NCI-H1105 (cell line): ENCODE measurements at places on chromosomes 2 and 18.

DNA sequence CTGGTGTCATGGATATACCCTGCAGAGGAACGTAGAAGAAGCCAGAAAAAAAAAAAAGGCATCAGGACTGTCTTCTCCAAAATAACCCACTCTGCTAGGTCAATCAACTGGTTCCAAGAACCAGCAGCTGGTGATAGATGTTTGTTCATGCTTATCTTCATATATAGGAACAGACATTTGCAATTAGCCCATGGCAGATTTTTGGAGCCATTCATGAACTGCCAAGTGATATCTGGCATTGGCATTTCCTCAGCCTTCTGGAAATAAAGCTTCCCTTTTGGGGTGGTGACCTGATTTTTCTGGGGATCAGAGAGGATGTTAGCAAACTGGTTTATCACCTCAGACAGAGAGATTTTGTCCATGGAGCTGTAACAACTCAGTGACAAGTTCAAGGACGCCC, 234.9 kb downstream of the OSR1 start:
- DNase-seq, result no peak

- no peak for DNase-seq
Observed at GRCh38 chr2:220259662-220260061, 632.2 kb downstream of the SLC4A3 start.

- no peak for DNase-seq
Observed at GRCh38 chr2:102520801-102521200, 47.8 kb downstream of the SLC9A4 start.

DNA sequence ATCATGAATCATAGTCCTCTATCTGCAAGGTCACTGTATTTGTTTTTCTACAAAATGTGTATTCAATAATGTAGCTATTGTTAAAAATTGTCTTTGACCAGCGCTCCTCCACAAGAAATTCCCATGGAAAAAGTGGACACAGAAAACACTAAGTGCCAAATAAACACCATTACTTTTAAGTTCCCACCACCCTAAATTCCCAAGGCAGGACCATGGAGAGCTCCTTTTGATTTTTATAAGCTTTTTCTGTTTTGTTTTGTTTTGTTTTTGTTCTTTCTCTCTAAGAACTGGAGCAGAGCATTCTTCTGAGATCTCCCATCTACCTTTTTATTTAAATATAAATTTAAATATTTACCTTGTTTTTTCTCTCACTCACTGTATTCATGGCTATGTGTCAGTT, 44.5 kb downstream of the LRATD1 start:
- no peak for DNase-seq

DNA sequence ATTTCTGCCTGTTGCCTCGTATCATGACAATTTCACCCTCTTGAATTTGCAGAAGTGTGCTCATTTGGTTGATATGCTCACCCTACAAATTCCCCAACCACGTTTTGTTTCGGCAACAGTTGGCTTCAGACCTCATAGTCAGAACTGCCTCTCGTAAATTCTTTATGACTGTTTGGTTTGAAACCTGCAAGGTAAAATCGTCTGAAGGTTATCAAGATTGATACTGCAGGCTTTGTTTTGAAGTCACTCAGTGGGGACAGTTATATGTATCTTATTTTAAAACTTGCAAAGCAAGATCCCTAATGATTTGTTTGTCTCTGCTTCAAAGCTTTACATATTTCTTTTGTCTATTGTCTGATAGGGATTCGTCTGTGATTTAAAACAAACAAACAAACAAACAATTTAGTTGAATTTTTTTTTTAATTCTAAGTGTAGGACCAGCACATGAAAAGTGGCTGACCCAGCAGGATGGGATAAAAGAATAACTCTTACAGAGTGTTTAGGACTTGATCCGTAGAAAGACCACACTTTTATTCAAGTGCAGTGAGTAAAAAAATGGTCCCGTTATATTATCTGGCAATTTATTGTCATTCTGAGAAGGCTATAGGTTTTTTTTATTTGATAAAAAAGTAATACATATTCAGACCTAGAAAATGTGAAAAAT, 45.7 kb upstream of the MYCN start:
- no peak for DNase-seq

DNA sequence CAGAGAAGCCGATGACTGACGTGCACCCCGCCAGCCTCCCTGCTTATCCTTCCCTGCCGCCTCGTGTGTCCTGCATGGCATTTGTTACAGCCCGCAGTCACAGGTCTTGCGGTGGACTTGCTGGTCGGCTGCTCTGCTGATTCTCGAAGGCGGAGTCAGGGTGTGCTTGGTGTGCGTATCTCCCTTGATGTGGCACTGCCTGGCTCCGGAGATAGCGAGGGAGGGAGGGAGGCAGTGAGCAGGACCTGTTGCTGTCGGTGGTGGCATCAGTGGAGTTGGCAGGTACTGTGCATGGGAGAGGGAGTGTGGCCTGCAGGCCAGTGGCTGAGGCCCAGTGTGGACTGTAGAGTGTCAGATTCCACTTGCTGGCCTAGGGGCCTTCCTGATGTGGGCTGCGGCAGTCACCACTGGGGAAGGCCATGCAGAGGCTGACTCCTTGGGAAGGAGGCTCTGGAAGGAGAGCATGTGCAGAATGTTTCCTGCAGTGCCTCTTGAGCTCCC, 198.9 kb downstream of the AGAP1 start:
- no peak for DNase-seq

DNA sequence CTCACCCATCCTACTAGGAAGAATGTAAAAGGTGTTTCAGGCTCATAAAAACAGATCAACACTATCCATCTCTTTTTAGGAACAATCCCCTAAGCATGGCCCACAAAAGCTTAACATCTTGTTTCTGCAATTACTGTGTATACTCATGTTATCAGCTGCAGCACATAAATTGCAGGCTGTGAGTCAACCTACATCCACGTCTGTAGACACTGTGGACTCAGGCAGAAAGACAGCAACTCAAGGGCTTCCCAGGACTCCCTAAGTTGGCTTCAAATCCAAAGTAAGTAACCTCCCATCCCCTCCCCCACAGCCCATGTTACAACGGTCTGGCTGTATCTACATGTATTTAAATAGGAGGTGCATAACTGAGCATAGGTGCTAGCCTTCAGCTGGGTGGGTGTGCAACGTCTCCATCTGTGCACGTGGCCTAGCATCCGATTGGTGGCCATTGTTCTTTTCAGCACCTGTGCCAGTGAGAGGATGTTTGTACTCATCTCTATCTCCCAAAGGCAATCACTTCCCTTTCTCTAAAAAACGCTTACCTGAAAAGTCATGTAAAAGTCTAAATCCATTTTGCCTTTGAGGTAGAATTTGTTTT, 30.1 kb downstream of the UXS1 start:
- no peak for DNase-seq

- peak; percentile 48 for DNase-seq
Observed at GRCh38 chr2:103880081-103880834, 973.7 kb upstream of the POU3F3 start.

- DNase-seq, result no peak
Observed at GRCh38 chr2:235217846-235218245, 266.0 kb downstream of the SH3BP4 start.

DNA sequence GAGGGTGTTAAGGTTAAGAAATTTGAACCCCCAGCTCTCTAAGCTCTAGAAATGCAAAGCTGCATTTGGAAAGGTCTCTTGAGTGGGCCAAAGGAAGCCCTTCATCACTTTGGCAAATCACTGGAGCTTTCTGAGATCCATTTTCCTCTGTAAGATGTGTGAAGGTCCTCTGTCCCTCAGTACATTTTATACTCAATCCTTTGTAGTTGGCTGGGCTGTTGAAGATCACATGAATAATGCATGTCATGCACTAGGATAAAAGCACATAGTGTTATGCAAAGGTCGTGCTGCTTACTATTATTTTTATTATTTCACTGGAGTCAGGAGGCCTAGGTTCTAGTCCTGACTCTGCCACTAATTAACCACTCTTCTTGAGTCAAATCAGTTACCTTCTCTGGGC, 124.9 kb downstream of the FSHR start:
- DNase-seq, result no peak

- no peak for DNase-seq
Observed at GRCh38 chr2:3217646-3218045, 160.0 kb downstream of the EIPR1 start.

DNA sequence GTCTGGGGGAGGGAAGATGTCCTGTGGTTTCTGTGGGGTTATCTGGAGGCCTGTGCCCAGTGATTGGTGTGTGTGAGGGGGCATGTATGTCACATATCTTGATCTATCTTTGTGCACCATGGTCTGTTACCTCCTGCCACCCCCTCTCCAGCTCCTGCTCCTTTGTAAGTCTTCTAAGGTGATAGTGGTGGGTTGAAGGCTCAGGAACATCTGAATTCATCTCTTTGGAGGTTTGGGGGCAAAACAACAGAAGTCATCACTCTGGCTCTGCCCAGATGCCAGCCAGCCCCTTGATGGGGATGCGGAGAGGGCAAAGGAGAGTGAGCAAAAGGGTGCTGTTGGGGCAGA, 2.7 kb upstream of the WNT6 start:
- DNase-seq, result no peak

- DNase-seq, result no peak
Observed at GRCh38 chr2:37766106-37766505, 94.7 kb upstream of the CDC42EP3 start.

GRCh38 chr2:3241971-3242746, 135.5 kb downstream of the EIPR1 start:
- DNase-seq, result no peak

DNA sequence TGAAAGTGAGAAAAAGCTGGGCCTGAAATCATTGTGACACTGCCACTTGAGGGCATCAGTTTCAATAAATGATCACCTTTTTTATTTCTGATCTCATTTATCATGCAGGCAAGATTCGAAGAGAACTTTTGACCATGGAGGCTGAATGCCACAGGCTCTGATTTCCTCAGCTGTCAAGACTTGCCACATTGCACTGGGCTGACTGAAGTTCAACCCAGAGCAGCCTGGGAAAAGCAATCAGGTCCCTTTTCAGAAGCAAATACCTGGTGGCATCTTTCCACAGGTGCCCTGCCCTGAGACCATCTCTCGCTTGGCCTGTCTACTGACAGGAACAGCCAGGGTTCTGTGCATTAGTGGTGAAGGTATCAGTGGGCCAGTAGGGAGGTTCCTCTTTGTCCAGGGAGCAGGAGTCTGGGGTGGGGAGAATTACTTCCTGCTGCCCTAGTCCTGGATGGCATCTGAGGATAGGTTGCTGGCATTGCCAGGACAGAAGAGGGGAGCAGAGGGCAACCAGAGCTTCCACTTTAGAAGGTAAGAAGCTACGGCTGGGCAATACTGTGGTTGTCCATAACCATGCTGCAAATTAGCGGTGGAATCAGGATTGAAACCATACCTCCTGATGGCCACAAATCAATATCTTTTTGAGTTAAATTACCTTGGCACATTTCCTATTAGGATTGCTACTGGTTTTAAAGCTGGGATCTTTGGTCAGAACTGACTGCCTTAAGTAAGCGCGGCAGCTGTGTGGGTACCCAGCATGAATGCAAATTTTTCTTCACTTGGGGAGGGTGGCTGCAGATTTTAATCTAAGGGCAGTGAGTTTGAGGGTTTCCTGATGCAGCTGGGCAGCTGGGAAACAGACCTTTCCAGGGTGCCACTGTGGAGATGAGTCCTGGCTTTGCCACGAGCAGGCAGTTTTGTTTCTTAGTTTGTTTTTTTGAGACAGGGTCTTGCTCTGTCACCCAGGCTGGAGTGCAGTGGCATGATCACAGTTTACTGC, 394.5 kb downstream of the ALK start:
- no peak for DNase-seq

- no peak for DNase-seq
Observed at GRCh38 chr18:28123401-28124030, 53.4 kb downstream of the CDH2 start.

DNA sequence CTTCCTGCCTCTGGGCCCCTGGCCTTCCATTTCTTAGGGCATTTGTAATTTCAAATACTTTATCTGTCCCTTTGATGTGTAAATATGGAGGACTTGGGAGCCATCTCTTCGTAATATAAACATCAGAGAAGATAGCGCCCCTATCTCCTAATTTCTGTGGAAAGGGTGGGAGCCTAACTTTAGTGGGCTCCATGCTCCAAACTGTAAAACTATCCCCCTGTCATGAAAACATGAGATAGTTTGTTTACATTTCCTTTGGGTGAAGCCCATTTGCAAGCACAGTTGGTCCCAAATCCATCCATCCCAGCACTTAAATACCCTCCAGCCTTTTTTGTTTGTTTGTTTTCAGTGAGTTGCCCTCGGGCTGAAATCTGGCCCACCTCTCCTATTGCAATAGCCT, 782.6 kb upstream of the FSHR start:
- DNase-seq, result no peak

DNA sequence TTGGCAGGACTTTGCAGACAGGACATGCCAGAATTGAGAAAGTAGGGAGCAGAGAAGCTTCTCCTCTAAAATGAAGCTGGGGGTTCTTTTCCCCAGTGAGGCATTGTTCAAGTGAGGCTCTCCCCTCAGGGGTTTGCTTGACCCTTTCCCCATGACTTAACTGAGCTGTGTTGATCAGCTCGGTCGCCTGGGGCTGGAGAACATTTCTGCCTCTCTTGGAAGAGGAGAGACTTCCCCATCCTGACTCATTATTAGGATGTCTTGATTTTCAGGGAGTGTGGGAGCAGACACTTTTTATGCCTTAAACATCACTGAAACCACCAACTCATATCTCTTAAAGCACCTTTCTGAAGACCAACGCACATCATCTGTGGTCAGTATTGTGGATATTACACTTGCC, 27.9 kb upstream of the GLI2 start:
- DNase-seq, result no peak

GRCh38 chr2:43057742-43058725, 168.4 kb downstream of the ZFP36L2 start:
- DNase-seq, result no peak

GRCh38 chr2:200428961-200429665, 80.8 kb downstream of the KCTD18 start:
- no peak for DNase-seq

DNA sequence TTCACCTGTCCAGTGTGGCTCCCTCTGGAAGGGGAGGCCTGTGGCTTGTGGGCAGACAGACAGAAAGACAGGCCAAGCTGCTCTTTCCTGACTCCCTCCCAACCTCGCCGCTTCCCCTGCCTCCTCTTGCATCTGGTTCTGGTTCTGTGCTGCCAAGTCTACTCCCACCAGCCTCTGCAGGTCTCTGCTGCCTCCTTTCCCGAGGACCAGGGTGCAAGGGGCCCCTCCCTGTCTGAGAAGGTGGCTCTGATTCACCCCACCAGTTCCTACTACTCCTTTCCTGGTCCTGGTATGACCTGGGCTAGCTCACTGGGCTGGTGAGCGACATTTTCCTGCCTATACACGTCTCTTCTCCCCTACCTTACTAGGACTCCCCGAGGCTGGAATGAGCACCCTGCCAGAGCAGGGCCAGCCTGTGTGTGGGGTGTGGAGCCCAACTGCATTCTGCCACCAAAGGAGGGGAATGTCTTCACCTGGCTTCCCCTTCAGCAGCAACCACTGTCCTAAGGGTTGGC, 238.5 kb downstream of the CELF4 start:
- no peak for DNase-seq

- peak; percentile 42 for DNase-seq
Observed at GRCh38 chr2:23381084-23381483, 3.9 kb upstream of the KLHL29 start.

GRCh38 chr2:200320344-200320743, 13.9 kb downstream of the SPATS2L start:
- no peak for DNase-seq

DNA sequence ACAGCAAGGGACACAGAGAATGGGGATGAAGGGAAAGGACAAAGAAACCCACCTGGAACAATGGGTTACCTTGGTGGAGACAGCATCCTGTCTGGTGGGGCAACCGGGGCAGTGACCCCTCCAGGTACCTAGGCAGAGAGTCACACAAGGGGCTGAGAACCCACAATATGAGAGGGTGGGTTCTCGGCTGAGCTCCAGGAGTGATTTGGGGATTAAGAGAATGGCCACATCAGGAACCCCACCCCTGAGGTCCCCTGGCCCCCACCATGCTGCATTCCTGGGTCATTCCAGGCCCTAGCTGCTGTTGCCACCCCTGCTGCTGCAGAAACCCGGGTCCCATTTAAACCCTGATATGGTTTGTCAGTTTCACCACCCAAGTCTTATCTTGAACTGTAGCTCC, 172.3 kb downstream of the RTP5 start:
- DNase-seq, result no peak
